ENCODE measurements at places on chromosomes 6 and 20. TPM values are rescaled to one million over a fixed set of nuclear protein-coding genes. Genes with fewer than 3 reads are reported as not detected.

The MDFI gene
- 38.5 TPM for total RNA-seq

GRCh38 chr6:4781967-4782575, 5.9 kb downstream of the CDYL start:
- no peak for DNase-seq

The FAM209A gene
- not detected for total RNA-seq

The COL12A1 gene
- total RNA-seq: 4.7 TPM

DNA sequence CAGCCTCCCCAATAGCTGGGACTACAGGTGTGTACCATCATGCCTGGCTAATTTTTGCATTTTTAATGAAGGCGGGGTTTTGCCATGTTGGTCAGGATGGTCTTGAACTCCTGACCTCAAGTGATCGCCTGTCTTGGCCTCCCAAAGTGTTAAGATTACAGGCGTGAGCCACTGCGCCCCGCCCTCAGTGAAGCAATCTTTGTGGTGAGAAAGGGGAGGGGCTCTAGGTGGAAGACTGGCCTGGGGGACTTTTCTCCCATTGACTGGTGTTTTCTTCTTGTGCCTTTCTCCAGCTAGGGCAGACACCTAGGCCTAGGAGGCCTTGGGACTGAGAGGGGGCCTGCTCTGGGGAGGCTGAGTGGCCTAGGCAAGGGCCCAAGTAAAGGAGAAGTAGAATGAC, 84.1 kb downstream of the DNAAF9 start:
- DNase-seq: no peak
